ENCODE measurements at places on chromosomes 16 and 17.

- no peak for DNase-seq
Measured at GRCh38 chr16:30439720-30440348, 5.8 kb downstream of the SEPHS2 start.

GRCh38 chr17:48143629-48144028, 36.1 kb downstream of the SNX11 start:
- no peak for DNase-seq

DNA sequence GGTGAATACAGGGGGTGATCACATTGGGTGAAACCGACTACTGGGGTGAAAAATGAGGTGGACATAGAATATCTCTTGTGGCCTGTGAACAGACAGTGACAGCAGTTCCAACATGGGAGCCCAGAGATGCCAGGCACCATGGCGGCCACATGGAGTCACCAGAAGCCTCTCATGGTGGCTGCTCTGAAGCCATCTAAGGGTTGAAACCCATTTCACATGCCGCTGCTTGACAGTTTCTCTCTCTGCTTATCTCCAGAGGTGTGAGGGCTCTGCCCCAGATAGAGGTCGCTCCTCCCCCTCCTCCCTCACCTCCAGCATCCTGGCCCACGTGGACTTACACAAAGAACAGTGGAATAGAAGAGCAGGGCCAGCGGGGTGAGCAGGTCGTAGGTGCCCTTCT, 37.9 kb upstream of the PIK3R6 start:
- no peak for DNase-seq

DNA sequence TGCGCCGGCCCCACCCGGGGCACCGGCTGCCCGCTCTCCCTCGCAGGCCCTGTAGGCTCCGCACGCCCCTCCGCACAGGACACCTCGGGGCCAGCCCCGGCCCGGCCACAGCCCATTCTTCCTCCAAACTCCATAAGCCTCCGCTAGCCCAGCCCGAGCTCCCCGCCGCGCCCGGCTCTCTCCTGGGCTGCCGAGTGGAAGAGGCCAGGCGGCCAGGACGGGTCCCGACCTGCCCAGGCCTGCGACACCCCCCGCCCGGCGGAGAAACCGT, 397 bp downstream of the NCOR1 start:
- no peak for DNase-seq

GRCh38 chr17:5772720-5773119, 188.4 kb upstream of the NLRP1 start:
- DNase-seq, result no peak

DNA sequence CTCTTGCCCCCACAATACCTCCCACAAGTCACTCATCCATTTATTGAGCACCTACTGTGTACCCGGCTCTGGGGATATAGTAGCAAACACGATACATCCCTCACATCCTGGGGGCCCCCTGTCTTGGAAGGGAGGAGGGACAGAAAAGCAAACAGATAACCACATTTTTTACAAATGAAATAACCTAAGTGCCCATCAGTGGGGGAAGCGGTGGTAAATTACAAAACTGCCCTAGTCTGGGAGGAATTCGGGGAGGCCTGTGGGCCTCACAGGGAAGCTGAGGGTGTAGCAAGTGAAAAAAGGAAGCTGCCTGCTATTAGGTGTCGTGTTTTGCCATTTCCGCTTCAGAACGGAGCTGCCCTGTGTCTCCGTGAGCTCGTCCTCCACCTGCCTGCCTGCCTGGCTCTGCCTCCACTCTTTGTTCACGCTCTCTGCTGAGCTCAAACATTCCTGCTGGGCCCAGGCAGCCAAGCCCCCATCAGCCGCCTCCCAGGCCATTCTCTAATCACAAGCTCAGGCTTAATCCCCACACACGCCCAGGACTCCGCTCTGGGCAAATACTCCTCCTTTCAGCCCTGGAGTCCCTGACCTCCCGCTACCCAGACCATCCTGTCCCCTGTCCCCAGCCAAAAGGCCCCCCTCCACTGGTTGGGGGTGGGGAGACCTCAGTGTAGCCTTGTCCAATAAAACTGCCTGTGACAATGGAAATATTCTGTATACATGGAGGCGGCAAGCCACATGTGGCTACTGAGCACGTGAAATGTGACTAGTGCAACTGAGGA, 10.2 kb upstream of the SEC14L5 start:
- DNase-seq, result no peak

DNA sequence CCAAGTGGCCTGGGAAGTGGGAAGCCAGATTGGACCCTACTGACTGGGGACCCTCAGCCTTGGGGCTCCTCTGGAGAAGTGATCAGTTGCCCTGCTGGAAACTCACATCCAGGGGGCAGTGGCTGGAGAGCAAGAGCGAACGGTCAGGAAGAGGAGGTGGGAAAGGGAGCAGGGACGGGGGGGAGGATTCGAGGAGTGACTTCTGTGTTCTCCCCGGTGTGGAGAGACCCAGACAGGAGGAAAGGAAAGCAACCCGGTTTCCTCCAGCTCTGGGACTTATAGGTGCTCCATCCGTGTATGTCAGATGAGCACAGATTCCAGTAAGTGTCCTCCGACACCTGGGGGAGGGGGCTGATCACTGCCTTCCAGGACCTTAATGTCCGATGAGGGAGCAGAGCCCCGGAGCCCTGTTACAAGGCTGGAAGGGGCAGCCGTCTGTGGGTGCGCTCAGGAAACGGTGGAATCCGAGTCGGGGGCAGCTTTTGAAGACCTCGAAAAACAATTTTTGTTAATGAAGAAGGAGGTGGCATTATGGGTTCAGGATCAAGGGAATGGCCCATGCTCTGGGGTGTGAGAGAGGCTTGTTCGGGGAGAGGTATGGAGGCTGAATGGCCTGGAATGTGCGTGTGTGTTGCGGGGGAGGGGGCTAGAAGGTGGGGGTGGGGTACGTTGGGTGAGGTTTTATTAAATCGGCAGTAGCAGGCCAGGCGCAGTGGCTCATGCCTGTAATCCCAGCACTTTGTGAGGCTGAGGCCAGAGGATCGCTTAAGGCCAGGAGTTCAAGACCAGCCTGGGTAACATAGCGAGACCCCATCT, 34.8 kb upstream of the NDRG4 start:
- no peak for DNase-seq

- no peak for DNase-seq
Measured at GRCh38 chr17:82236142-82236971, 7.5 kb downstream of the SLC16A3 start.

DNA sequence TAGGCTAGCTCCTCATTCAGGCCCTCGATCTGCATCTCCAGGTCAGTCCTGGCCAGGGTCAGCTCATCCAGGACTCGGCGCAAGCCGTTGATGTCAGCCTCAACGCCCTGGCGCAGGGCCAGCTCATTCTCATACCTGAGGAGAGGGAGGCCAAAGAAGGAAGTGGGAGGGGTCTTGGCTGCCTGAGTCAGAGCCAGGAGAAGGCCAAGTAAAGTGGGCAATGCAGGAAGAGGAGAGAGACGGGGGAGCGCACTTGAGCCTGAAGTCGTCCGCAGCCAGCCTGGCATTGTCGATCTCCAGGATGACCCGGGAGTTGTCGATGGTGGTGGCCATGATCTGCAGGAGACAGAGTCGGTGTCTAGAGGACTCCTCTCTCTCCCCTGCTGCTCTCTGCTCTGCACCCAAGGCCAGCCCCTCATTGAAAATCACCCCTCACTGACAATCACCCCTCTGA, 1.8 kb downstream of the KRT15 start:
- no peak for DNase-seq

DNA sequence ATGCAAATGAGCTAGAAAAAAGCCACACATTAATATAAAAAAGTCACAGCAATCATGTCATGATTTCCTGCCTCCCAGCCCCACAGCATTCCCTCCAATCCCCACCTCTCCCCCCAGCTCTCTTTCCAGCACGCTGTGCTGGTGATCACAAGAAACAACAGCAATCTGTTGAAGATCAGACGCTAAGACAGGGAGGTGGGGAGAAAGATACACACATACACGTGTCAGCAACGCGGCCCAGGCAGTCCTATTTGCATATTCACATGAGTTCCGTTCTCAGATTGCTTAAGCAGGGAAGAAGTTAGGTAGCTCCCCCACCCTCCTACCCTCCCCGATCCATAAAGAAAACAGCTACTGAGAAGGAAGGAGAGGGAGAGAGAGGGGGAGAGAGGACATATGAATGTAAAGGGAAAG, 405.5 kb upstream of the PSMD7 start:
- no peak for DNase-seq

DNA sequence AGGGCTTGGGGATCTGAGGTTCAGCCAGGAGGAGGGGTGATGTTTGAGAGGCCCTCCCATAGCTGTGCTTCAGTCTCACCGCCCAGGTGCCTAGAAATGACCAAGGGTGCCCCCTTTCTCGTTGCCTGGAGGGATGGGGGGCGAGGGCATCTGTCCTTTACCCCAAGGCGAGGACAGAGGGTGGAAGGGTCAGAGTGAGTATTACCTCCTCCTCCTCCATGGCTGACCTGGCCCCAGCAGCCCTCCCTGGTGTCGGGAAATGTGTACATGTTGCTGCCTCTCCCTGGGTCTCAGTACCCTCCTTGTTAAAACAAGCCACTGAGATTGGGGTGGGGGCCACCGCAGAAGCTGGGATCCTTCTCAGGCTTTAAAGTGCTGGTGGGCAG, 2.4 kb downstream of the NECAB2 start:
- DNase-seq, result no peak

DNA sequence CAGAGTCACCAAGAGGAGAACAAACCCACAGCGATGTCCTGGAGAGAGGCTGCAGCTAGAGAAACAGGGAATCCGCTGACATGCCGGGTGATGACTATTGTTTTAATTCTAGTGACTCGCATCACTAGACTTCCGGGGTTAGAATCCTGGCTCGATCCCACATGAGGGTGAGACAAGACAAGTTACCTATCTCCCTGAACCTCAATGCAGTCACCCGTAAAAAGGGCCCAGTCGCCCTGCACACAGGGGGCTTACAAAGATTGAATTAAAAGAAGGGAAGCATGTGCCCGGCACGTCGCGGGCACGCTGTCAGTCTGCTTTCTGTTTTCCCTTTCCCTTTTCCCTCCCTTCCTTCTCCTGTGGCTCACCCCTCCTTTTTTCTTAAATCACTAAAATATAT, 212.9 kb upstream of the FOXF1 start:
- DNase-seq, result no peak

GRCh38 chr16:58152246-58152868, 23.2 kb upstream of the CFAP20 start:
- DNase-seq, result no peak

DNA sequence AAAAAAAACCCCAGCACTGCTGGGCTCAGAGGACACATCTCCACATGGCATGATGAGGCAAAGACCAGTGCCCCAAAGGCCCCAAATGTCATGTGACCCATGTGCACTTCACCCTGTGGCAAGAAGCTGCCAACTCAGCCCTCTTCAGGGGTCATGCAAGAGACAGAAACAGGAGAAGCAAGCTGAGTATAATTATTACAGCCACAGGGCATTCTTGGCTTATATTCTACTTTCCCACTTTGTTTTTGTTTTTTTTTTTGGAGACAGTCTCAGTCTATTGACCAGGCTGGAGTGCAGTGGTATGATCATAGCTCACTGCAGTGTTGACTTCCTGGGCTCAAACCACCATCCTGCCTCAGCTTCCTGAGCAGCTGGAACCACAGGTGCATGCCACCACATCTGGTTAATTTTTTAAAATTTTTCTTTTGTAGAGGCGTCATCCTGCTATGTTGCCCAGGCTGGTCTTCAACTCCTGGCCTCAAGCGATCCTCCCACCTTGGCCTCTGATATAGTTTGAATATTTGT, 32.7 kb upstream of the LITAF start:
- DNase-seq, result no peak

GRCh38 chr17:59287891-59288290, 43.6 kb upstream of the YPEL2 start:
- DNase-seq, result no peak

DNA sequence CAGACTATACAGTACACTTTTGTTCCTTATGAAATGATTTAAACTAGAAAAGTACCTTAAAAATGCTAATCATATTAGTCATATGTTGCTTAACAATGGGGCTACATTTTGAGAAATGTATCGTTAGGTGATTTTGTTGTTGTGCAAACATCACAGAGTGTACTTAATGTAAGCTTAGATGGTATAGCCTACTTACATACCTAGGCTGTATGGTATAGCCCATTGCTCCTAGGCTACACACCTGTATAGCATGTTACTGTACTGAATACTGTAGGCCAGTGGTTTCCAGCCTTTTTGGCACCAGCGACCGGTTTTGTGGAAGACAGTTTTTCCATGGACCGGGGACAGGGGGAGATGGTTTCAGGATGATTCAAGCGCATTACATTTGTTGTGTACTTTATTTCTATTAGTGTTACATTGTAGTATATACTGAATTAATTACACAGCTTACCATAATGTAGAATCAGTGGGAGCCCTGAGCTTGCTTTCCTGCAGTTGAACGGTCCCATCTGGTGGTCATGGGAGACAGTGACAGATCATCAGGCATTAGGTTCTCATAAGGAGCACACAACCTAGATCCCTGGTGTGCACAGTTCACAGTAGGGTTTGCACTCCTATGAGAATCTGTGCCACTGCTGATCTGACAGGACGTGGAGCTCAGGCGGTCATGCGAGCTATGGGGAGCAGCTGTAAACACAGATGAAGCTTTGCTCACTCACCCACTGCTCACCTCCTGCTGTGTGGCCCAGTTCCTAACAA, 35.0 kb upstream of the MRC2 start:
- DNase-seq, result peak; percentile 2

- DNase-seq, result no peak
Measured at GRCh38 chr17:8725881-8726876, 18.5 kb downstream of the CCDC42 start.

- no peak for DNase-seq
Measured at GRCh38 chr17:18961634-18962493, 9.9 kb downstream of the SLC5A10 start.

DNA sequence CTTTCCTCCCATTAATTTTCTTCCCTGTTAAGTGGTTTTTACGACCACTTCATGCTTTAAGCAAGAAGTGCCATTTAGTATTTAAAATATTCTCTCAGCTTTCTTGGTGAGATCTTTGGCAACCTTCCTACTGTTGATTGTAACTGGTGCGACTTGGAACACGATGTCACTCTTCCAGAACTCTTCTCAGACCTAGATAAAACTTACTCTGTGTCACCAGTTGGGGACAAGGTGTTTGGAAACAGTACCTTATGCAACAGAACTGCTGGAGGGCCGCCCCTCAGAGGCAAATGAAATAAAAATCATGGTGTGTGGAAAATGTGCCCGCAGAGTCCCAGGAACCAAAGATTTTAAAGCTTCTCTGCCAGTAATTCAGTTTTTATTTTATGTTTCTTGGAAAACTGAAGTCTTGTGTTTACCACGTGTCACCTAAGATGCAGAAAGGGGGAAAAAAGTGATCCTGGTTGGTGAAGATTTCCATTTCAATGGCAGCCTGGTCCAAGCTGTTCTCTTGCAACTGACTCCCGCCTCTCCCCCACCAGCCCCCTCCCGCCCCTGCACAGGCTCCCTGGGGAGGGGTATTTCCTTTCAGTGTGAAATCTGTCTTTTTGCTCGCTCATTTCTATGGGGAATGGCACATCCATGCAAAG, 7.2 kb upstream of the HSD11B2 start:
- no peak for DNase-seq

DNA sequence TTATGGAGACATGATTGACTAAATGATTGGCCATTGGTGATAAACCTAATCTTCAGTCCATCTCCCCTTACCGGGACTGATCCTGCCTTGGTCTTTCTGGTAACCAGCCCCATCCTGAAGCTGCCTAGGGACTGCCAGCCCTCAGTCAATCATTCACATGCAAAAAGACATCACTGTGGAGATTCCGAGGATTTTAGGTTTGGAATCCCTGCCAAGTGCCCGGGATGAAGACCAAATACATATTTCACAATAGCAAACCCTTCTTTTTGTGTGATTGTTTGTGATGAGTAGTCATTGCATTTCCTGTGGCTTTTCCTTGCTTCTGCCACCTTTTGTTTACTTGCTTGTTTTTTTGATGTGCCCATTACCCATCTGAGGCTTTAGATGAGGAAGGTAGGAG, 44.0 kb downstream of the EPN2 start:
- no peak for DNase-seq

Data from keratinocyte (primary cell).